ENCODE measurements at places on chromosomes 3 and 15.

- no peak for DNase-seq
These were observed 15.6 kb upstream of the FAM98B start for GRCh38 chr15:38438031-38438986.

GRCh38 chr15:58698887-58699641, 50.4 kb downstream of the ADAM10 start:
- DNase-seq = no peak

DNA sequence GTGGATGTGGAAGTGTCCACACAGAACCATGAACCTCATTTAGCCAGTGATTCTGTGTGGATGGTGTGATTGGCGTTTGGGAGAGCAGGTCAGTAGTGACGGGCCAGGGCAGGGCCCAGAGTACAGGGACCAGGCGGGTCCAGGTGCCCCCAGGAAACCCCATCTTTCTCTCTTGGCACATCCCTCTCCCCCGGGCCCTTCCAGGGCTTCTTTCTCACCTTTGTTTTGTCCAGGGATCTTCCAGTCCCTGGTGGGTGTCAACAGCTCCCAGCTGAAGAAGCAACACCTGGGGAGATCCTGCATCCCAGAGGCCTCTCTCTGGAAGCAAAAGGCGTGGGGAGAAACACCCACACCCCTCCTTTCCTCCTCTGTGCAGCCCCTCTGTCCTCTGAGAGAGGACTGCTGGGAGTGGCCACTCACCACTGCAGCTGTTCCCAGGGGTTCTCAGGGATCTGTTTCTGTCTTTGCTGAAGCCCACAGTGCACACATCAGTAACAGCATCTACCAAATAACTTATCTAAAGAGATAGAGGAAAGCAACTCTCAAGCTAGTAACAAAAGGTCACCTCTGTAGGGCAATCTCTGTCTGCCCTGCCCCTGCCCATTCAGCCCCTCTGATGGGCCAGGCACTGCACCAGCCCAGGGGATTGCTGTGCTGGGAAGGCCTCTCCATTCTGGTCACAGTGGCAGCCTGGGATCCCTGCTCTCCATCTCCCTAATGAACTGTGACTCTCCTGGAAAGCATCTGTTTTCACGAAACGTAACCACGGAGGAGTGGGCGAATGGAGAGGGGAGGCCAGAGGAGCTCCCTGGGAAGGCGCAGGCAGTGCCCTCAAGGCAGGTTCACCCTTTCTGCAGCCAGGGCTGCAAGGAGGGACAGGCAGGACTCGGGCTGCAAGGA, 98.3 kb upstream of the ALDH1A3 start:
- DNase-seq = no peak

- no peak for DNase-seq
These were observed 34.3 kb upstream of the BSN start for GRCh38 chr3:49519916-49520385.

DNA sequence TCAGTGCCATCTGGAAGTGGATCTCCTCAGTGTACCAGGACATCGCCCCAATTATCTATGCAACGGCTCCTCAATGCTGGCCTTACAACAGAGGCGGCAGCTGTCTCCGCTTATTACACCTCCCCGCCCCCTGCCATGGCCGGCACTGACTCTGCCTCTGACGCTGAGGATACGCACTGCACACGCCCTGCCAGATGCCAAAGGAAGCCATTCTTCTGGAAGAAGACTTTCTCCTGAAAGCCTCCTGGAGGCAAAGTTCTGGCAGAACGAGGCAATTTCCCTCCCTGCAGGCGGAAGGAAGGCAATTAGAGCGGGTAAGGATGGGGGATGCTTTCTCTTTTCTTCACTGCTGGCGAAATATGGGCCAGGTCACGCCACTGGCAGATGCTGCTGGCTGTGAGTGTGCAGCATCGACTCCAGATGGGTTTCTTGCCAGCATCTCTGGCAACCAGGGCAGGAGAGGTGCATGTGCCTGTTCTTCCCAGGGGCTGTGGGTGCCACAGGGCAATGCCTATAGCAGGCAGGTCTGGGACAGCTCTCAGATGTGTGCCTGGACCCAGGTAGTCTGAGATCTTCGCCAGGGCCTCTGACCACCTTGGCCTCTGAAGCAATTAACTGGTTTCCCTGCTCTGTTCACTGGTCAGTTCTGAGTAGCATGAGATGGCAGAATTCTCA, 62.2 kb upstream of the MRPS22 start:
- DNase-seq = no peak

- no peak for DNase-seq
These were observed 51.4 kb downstream of the XXYLT1 start for GRCh38 chr3:195219351-195220230.

GRCh38 chr3:192820161-192820560, 92.8 kb upstream of the FGF12 start:
- no peak for DNase-seq

DNA sequence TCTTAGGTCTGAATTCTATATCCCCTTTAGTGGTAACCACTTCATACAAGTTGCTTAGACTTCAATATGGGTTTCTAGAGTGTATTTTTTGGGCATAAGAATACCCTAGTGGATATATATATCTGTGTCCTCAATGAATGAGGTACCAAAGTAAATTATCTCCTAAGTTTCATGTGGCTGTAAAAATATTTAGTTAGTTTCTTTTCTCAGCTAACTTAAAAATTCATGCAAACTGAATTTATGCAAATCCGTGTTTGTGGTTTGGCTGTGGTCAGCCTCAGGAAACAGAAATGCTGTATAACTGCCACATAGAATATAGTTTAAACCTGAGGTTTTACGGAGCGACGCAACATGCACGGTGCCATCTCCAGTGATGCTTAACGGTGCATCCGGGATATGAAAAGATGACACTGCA, 80.3 kb downstream of the PEX5L start:
- DNase-seq = no peak

GRCh38 chr3:51720292-51721061, 13.6 kb downstream of the GRM2 start:
- no peak for DNase-seq

GRCh38 chr3:146200461-146201220, 39.7 kb upstream of the PLOD2 start:
- no peak for DNase-seq

GRCh38 chr3:32310918-32311839, 72.7 kb downstream of the CMTM8 start:
- DNase-seq = no peak

DNA sequence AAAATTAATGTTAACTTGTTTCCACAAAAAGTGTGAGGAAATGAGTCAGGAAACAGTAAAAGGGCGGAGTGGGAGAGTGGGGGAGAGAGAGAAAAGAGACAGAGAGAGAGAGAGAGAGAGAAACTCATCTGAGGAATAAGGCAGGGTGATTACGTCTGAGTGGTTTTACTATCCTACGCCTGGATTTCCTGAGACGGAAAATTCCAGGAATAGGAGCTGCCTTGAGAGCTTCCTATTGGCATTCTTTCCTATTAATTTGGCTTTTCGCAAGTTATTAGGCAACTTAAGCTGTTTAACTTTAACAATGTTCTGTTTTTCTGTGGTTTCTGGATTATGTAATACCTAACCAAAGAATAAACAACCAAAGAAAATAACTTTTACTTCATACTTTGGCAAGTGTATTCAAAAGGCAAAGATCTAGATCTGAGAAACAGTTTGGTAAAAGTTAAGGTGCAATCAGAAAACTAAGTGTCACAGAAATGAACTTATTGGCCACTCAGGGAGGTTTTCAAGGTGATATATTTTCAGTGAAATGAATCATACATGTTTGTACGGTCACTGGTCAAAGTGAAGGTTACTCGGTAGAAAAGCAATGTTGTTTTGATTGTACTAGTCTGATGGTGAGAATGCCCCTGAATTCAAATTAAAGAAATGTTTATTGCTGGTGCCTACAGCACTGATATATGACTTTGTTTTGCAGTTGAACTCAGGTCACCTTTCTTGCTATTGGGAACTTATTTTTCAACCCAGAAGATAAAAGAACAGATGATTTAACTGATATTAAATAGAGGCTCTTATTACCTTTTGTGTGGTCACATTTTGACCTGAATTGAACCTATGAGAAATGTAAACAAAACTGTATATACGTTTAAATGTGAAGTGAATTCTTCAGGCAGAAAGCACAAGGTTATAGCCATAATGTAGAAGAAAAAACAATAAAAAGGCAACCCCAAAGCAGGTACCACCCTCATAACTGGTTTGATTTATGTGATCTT, 39.9 kb upstream of the TNFSF10 start:
- DNase-seq = no peak

- no peak for DNase-seq
These were observed 503.5 kb downstream of the EDEM1 start for GRCh38 chr3:5690904-5691532.

DNA sequence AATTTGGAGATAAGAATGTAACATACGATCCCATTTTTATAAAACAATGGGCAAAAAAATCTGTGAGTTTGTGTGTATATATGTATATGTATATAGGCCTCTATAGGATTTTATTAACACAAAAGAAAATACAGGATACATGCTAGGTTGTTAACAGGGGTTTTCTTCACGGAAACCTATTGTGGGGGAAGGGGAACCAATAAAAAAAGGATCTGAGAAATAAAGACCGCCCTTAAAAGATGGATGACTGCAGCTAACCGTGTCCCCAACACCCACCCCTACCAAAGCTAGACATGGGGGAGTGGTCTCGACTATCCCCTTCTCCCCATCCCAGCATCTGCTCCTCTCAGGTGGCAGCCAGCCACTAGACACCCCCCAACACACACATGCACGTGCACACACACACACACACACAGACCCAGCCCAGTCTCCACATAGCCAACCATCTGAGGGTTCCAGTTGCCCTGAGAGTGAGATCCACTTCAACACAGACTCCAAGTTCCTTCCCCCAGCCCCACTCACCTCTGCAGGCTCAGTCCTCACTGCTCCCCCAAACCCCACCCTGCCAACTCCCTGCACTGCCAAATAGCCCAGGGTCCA, 132.9 kb downstream of the TPRA1 start:
- no peak for DNase-seq

GRCh38 chr3:172557515-172558220, 34.4 kb upstream of the TNFSF10 start:
- no peak for DNase-seq

- no peak for DNase-seq
These were observed 95.8 kb downstream of the RAP2B start for GRCh38 chr3:153257673-153258351.

GRCh38 chr15:40915116-40915661, 14.0 kb upstream of the DLL4 start:
- no peak for DNase-seq

- no peak for DNase-seq
These were observed 162.7 kb downstream of the ALCAM start for GRCh38 chr3:105529456-105529855.

- DNase-seq = no peak
These were observed 24.7 kb downstream of the PARP15 start for GRCh38 chr3:122602011-122602710.

DNA sequence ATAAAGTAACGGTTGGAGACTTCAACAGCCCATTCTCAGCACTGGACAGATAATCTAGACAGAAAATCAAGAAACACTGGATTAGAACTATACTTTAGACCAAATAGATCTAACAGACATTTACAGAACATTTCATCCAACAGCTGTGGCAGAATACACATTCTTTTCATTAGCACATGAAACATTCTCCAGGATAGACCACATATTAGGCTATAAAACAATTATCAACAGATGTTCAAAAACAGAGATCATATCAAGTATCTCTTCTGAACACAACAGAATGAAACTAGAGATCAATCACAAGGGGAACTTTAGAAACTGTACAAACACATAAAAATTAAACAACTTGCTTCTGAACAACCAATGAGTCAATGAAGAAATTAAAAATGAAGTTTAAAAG, 133.3 kb downstream of the ADAM10 start:
- no peak for DNase-seq

GRCh38 chr3:168671091-168671490, 575.4 kb upstream of the GOLIM4 start:
- no peak for DNase-seq

GRCh38 chr15:80839764-80840130, 60.6 kb downstream of the CEMIP start:
- DNase-seq = no peak

- DNase-seq = no peak
These were observed 418.2 kb downstream of the EPHA3 start for GRCh38 chr3:89525609-89526008.

DNA sequence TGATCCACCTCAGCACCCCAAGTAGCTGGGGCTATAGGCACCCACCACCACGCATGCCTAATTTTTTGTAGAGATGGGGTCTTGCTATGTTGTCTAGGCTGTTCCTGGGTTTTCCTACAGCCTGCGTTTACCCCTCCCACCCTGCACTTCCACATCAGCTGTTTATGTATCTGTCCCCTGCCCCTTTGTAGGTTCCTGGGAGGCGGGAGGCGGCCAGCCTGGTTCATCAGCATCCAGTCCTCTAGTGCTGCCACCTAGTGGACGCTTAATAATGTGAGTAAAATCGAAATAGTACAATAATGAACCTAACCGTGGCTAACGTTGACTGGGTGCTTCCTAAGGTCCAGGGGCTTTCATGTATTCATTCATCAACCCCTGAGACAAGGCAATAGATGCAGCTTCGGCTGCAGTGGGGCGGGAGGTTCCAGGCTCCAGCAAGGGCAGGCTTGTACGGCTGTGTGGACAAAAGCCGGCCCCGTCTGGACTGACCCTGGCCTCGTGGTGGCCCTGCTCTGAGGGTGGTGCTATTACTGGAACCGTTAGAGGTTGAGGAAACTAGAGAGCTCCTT, 1.2 kb upstream of the LCTL start:
- no peak for DNase-seq

Data from activated CD8-positive, alpha-beta memory T cell treated with anti-CD3 and anti-CD28 coated beads for 48 hours (primary cell).